B cell (primary cell): ENCODE measurements at places on chromosomes 12 and 14.
A peak's percentile ranks its signal among the peaks of the same experiment; 100 is the strongest.

GRCh38 chr12:132488127-132489077, 1.5 kb upstream of the FBRSL1 start:
- no peak for DNase-seq

GRCh38 chr12:124716208-124717130, 147.2 kb downstream of the SCARB1 start:
- no peak for DNase-seq

DNA sequence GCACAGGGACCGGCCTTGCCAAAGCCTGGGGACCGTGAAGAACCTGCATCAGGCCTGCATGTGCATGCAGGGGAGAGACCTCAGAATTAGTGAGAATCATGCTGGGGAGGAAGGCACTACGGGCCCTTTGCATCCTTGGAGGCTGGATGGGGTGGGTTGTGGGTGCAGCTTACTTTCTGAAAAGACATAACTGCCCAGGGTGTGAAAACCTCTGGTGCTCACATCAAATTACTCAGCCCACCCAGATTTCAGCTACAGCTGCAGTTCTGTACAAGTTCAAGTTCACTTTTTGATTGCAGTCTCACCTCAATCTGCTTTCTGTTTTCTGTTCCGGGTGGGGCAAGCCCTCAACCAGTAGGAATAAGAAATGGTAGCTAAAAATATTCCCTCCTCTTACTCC, 130.6 kb downstream of the SLC15A4 start:
- DNase-seq: no peak

- DNase-seq: peak; percentile 35
Measured at GRCh38 chr12:95198914-95199313, 18.4 kb downstream of the FGD6 start.

DNA sequence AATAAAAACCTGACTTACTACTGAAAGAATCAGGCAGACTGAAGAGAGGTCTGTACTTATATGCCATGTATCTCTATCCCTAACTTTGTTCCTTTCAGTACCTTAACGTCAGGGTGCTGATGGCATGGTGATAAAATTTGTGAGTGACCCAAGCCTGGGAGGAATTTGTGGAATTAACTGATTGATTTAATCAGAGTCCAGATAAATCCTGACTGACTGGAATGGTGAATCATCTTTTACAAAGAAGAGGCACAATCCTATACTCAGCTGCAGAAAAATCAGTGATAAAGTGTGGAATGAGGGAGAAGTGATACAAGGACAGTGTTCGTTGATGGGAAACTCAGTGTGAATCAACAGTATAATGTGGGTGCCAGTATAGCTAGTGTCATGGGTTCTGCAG, 3.7 kb downstream of the TDG start:
- no peak for DNase-seq

DNA sequence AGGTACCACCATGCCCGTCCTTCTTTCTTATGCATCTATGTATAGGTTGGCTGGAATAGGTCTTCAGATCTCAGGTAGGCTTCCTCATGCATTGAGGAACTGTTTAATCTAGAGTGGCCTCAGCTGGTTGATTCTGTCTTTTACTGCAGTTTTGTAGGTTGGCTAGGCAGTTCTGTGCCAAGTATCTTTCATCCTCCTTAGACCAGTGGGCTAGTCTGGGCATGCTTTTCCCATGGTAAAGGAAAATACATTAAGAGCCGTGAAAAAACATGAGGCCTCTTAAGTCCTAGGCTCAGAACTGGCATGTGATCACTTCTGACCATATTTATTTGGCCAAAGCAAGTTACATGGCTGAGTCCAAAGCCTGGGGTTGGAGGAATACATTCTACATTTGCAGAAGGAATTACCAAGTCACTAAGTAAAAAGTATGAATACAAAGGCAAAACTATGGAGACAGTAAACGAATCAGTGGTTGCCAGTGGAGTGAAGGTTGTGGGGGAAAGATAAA, 137.3 kb downstream of the WIF1 start:
- no peak for DNase-seq

DNA sequence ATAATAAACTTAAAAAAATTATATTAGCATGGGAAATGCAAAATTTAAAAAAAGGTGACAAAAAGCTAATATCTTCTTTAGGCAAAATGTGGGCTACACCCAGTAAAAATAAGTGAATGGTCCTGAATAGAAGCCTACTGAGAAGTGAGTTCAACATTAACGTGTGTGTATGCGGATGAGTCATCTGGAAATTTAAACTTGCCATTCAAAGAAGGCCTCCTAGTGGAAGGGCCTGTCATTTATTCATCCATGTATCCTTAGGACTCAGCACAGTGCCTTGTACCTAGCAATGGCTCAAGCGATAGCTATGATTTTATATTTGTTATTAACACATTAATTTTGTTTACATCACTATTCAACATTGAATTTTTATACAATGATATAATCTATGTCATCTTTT, 226.2 kb downstream of the NUBPL start:
- DNase-seq: no peak

- no peak for DNase-seq
Measured at GRCh38 chr12:132491761-132492378, 1.9 kb downstream of the FBRSL1 start.

DNA sequence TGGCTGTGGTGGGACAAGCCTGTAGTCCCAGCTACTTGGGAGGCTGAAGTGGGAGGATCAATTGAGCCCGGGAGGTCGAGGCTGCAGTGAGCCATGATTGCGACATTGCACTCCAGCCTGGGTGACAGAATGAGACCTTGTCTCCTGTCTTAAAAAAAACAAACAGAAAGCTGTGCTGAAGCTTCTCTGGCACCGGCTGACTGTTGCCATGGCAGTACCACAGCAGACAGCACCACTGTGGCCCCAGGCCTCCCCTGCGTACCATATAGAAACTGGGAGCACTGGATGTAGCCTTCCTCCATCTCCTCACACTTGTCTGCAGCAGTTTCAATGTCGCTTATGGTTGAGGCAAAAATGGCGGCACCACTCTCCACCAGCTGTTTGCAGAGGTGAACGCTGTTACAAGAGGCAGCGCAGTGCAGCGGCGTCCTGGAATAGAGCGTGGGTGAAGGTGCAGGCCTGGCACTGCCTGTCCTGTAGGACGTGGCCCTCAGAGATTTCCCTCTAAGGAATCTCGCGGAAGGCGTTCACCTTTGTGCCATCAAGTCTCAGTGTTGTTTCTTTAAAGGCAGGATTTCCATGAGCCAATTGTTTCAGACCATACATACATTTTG, 21.9 kb downstream of the ZFYVE21 start:
- DNase-seq: no peak

- no peak for DNase-seq
Measured at GRCh38 chr12:45490232-45490881, 239.1 kb upstream of the ARID2 start.

DNA sequence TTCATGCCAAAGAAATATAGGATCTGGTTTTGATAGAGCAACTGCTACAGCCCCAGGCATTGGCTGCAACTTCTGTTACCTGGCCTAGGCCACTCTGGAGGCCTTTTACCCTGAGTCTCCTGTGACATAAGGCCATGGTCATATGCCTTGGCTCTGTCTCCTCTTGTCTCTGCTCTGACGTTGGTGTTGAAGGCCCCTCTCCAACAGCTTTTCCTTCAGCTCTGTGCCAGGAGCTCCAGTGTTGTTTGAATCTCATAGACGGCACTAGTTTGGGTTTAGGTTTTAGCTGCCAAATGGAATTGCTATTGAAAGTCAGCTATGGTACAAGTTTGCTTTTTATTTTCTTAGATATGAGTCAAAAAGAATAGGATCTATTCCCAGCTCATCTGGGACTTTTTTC, 41.1 kb downstream of the TTLL5 start:
- DNase-seq: no peak

GRCh38 chr14:105325303-105325702, 10.8 kb downstream of the PACS2 start:
- DNase-seq: no peak

DNA sequence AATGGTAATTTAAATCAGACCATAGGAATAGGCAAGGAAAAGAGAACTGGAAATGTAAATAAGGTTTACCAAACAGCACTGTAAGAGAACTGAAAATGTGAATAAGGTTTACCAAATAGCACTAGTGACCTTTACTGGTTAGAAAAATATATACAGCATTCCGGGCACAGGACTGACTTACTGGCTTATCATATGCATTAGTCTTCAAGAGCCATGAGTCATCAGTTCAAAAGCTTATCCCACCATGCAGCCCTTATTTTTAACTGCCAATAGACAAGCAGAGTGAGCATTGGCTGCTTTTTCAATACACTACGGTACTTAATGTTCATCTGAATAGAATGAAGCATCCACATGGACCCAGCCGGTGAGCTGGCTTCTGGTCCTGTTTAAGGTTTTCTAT, 13.0 kb upstream of the NELL2 start:
- DNase-seq: no peak

- no peak for DNase-seq
Measured at GRCh38 chr14:71243697-71244096, 336.4 kb downstream of the PCNX1 start.

DNA sequence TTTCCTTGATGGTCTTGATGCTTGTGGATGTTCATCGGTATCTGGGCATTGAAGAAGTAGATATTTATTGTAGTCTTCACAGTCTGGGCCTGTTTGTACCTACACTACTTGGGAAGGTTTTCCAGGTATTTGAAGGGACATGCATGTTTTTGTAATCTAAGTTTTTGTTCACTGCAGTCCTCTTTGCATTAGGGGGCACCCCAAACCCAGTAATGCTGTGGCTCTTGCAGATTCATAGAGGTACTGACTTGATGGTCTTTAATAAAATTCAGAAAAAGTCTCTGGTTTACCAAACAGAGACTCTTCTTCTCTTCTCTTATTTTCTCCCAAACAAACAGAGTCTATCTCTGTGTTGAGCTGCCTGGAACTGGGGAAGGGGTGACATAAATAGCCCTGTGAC, 150.9 kb upstream of the SLC16A7 start:
- peak; percentile 39 for DNase-seq

DNA sequence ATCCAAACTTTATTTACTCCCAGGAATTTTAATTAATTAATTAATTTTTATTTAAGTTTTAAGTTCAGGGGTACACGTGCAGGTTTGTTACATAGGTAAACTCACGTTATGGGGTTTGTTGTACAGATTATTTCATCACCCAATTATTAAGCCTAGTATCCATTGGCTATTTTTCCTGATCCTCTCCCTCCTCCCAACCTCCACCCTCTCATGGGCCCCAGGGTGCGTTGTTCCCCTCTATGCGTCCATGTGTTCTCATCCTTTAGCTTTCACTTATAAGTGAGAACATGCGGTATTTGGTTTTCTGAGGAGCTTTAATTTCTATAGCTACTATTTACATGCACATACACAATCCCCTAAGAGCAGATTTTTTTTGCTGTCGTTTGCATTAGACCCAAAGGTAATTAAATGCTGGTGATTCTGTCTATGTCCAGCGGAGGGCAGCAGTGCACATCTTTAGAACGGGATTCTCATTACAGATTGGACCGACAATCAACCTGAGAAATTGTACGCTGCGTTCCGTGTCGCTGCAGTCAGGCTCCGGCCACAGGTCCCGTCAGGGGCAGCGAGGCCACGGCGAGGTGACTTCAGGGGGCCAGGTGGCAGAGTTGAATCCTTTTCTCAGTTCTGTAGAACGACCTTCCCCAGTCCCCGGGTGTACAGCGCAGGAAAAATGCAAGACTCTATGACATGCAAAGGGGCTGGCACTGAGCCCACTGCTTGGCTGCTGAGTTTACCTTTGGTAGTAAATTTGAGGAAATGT, 11.6 kb downstream of the TMEM30B start:
- DNase-seq: peak; percentile 73

GRCh38 chr14:64265222-64265621, 28.9 kb downstream of the ESR2 start:
- peak; percentile 20 for DNase-seq

- peak; percentile 41 for DNase-seq
Measured at GRCh38 chr12:132429602-132429945, 60.4 kb upstream of the FBRSL1 start.

DNA sequence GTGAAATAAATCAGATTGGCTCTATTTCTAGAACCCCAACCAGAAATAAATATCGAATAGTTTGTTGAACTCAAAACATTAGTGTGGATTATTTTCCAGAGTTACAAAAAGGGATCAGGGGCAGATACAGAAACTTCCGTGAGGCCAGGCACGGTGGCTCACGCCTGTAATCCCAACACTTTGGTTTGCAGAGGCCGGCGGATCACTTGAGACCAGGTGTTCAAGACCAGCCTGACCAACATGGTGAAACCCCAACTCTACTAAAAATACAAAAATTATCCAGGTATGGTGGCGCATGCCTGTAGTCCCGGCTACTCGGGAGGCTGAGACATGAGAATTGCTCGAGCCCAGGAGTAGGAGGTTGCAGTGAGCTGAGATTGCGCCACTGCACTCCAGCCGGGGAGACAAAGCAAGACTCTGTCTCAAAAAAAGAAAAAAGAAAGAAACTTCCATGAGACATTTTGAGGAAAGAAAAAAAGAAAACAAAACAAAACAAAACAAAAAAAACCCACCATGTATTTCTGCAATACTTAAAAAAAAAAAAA, 2.1 kb downstream of the FBXO21 start:
- no peak for DNase-seq

DNA sequence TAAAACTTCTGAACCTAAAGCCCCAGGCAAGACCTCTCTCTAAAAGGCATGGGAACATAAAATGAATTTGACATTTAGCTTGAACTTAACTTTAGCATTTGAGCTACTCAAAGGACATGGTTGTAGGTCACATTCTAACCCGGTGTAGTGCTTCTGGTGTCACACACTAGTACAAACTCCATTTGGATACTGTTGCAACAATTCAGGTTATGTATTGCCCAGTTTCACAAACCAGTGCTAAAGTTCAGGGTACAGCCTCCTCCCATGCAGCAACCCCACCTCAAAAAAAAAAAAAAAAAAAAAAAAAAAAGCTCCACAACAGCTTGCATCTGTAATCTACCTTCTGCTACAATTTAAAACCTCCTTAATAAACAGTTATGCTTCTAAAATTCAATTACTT, 7.8 kb downstream of the PPTC7 start:
- DNase-seq: no peak

DNA sequence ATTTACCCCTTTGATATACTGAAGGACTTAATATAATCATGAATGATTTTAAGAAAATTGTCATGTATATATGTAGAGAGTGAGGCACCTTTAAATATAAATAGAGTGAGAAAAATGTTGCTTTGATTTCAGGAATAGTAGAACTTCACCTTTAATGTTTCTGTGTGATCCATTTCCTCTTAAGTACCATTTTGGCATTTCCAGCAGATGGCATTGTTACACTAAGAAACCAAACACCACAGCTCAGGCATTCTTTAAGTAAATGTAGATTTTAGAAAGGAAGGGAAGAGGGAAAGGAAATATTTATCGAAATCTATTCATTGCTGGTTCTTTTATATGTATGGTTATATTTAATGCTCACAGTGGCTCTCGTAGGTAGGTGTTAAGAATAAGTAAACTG, 556.7 kb upstream of the FBXO33 start:
- peak; percentile 30 for DNase-seq

- DNase-seq: no peak
Measured at GRCh38 chr14:103483600-103483999, 39.0 kb downstream of the CKB start.
